Stimulated activated CD8-positive, alpha-beta memory T cell treated with anti-CD3 and anti-CD28 coated beads, Interleukin-7, amount 100 ng/mL, for 4 hours (primary cell): ENCODE measurements at places on chromosomes 7 and 10.

GRCh38 chr10:128375171-128375570 lies 248.9 kb upstream of the MKI67 start:
- DNase-seq, result no peak

GRCh38 chr10:73917566-73918305 lies 6.8 kb downstream of the PLAU start:
- DNase-seq, result no peak

DNA sequence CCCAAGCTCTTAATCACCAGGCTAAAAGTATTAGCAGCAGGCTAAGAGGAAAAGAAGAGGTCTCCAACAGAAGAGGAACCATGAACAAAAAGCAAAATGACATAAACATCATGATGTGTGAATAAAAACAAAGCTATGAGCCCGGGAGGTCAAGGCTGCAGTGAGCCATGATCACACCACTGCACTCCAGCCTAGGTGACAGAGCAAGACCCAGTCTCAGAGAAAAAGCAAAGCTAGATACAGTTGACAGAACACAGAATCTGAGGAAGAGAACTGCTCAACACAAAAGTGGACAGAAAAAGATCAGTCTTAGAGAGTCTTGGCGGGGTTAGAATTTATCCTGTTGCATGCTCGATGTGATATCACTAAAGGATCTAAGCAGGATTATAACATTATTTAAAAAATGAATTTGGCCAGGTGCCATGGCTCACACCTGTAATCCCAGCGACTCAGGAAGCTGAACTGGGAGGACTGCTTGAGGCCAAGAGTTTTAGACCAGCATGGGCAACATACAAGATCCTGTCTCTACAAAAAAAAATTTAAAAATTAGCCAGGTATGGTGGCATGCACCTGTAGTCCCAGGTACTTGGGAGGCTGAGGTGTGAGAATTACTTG lies 37.5 kb downstream of the NT5C2 start:
- DNase-seq, result no peak

GRCh38 chr7:101729241-101729883 lies 88.1 kb upstream of the CUX1 start:
- DNase-seq, result no peak

DNA sequence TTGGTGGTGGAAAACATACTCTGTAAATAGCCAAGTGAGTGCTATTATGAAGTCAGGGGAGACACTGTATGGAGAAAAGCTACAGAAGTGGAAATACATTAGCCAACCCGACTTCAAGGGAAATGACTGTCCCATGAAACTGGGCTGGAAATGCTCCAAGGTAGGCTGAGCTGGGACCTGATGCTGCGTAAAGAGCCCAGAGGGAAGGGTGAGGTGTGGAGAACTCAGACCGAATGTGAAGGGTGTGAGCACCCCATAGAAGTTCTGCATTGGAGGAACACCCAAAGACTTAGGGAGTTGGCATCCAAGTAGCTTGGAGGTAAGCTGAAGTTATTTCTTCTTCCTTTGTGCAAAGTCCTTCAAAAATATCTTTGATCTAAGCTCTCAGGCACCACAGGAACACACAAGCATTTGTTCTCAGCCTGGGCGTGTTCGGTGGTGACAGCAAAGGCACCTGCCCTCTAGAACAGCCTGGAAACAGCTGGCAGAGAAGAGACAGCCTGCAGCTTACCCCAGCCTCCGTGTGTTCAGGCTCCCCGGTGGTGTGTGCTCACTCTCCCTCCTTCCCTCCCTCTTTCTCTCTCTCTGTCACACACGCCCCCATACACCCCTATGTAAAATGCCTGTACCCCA lies 19.1 kb upstream of the GJD4 start:
- no peak for DNase-seq

- no peak for DNase-seq
Observed at GRCh38 chr7:521221-522070, 1.8 kb upstream of the PDGFA start.

DNA sequence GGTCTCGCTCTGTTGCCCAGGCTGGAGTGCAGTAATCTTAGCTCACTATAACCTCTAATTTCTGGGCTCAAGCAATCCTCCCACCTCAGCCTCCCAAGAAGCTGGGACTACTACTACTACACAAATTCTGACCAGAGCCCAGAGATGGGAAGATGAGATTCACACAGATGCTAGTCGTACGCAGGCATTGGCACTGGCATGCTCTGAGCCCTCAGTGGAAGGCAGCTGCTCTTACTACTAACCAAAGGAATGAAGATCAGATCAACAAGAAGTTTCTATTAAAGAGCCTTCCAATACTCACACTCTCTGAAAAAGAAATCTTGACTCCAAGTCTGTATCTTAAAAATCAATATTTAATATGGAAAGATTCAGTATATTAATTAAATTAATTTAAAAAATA lies 10.7 kb downstream of the GDF2 start:
- DNase-seq, result no peak

GRCh38 chr10:12022580-12023257 lies 19.9 kb downstream of the UPF2 start:
- DNase-seq, result no peak

DNA sequence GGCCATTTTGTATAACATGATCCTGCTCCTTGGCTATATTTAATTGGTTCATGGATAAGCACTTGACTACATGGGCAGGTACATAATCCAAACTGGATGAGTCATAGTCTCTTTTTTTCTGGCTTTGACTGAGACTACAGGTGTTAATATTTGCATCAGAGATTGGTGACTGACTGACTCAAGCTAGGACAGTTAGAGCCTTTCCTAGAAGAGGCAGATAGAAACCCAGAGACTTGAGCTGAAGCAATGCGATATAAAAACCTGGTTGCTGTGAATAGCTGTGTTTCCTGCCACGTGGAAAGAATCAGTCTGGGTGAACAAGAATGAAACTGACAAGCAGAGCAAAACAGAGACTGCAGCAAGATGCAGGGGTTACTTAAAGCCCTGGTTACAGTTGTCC lies 81.0 kb downstream of the SAMD9 start:
- DNase-seq, result no peak

GRCh38 chr7:150503581-150503980 lies 11.1 kb upstream of the GIMAP7 start:
- no peak for DNase-seq

DNA sequence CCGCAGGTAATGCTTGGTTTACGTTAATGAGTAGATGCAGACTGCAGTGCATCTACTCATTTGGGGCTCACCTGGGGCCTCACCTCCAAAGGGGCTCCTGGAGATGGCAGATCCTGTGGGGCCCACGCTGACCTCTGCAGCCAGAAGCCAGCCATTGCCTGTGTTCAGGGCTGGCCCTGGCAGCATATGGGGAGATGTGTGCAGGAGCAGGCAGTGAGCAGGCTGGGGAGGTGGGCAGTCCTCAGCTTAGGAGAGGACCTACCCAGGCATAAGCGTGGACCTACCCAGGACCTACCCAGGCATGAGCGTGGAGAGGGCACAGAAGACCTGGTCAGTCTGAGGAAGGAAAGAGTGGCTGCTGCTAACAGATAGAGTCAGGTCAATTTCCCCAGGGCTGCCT lies 178.5 kb downstream of the PTPRN2 start:
- no peak for DNase-seq

DNA sequence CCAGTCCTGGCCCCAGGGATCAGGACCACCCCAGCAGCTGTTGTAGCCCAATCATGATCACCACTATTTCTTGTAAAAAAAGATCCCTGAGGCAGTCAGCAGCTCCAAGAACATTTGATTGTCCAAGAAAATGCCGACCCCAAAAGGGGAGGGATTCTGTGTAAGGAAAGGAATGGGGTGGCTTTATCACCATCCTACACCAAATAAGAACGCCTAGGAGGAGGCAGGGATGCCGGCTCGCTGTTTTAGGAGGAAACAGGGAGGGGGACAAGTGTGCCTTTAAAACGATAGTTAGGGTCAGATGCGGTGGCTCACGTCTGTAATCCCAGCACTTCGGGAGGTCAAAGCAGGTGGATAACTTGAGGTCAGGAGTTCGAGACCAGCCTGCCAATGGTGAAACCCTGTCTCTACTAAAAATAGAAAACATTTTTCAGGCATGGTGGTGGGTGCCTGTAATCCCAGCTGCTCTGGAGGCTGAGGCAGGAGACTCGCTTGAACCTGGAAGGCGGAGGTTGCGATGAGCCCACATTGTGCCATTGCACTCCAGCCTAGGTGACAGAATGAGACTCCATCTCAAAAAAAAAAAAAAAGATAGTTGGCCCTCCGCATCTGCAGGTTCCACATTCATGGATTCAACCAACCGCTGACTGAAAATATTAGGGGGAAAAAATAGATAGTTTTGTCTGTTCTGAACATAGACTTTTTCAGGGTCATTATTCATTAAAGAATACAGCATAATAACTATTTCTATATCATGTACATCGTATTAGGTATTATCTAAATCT lies 63.6 kb downstream of the PDIA4 start:
- no peak for DNase-seq

DNA sequence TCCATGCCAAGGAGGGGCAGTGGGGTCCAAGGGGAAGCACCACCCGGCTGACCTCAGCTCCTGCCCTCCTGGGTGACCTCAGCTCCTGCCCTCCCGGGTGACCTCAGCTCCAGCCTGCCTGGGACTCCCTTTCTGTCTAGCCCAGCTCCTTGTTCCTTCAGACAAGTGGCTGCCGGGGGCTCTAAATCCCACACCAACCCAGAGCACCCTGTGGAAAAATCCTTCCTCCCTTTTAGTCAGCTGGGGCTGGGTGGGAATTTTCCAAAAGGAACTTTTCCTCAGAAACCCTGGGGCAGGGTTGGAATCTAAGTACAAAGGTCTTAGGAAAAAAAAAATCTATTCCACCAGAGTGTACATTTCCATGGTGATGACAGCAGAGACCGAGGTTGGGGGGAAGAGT lies 36.3 kb downstream of the AKR1B1 start:
- DNase-seq, result no peak

GRCh38 chr7:50718311-50718710 lies 64.4 kb downstream of the GRB10 start:
- no peak for DNase-seq

DNA sequence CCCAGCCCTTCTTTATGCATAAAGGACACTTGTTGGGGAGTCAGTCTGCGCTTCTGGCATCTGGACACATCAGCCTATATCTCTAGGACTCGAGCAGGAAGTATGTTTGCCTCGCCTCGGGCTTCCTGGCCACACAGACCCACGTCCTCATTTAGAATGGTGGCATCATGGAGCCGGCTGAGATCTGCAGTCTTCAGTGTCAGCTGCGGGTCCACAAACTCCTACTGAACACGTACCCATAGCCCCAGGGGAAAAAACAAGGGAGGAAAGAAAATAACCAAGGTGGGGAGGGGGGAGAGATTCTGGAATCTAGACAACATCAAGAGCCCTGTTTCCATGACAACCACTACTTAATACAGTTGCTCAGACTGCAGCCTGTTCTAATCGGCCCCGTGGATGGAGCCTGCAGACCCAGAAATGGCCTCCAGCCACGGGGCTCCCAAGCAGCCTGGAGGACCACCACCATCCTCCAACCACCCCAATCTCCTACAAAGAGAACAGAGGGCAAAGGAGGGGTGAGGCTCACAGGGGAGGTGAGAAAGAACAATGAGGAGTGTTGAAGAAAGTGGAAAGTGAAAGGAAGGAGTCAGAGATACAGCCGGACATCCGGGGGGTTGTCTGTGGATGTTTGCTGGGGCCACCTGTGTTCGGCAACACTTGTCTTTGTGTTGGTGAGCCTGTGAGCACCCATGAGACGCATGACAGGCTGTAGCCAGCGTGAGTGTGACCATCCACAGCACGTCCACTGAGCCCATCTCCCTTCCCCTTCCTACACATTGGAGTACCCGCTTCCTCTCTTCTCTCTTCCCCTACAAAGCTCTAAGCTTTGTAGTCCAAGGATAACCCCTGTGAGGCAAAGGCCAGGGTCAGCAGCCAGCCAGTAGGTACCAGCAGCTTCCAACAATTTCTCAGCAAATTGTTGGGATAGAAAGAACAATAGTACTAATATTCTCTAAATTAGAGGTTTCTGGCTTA lies 141.0 kb downstream of the PLXNA4 start:
- no peak for DNase-seq

DNA sequence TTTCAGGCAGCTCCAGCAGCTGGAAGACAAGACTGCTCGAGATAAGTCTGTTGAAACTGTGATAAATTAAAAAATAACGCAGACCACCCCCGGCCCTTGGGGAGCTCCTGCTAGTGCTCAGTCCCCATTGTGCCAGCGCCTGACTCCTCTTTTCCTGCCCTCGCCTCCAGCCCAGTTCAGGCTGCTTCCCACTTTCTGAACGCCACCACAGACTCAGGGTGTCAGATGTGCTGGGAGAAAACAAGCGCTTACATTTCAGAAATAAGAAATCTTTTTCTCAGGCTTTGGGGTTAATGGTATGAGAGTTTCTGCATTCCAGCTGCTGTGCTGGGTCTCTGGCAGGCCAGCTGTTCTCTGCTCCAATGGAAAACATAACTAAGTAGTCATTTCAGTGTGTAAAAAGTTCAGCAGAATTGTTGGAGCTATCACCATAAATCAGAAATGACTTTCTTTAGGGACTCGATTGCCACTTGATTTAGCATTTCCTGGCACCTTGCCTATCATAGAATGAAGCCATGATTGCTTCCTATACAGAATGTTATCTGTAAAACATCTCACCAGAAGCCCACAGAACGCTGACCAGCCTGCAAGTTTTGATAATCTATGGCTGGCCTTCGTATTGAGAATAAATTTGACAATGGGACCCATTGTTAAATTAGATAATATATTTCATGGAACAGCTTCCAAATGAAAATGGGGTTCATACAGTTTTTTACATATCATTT lies 257.0 kb upstream of the ZNF32 start:
- DNase-seq, result no peak

GRCh38 chr7:42241424-42241823 lies 4.4 kb upstream of the GLI3 start:
- no peak for DNase-seq

GRCh38 chr7:151763420-151763984 lies 113.4 kb downstream of the PRKAG2 start:
- no peak for DNase-seq

DNA sequence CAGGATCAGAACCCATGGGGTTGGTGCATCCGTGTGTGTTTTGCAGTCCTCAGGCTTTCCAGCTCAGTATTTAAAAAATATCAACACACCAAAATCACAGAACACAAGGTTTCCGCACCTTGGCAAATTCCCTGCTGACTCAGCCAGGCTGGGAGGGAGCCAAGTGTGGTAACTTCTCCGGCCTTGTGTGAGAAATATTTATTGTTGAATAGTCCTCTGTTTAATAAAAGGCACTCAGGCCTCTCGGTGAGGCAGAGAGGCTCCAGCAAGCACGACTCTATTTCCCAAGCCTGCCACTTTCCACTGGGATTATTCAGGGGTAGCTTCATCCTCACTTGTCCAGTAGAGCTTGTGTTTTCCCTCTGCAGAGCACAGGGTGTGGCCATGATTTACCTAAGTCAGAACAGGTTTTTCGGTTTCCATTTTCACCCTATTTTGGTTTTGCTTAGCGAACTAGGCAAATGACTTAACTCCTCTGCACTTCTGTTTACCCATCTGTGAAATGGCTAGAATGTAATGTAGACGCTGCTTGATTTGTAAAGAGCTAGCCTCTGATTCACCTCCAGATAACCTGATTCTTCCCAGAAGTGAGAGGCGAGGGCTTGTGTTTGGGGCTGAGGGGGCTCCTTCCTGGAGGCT lies 13.0 kb upstream of the CHST15 start:
- DNase-seq, result no peak
